ENCODE measurements at places on chromosomes 16 and 17.

DNA sequence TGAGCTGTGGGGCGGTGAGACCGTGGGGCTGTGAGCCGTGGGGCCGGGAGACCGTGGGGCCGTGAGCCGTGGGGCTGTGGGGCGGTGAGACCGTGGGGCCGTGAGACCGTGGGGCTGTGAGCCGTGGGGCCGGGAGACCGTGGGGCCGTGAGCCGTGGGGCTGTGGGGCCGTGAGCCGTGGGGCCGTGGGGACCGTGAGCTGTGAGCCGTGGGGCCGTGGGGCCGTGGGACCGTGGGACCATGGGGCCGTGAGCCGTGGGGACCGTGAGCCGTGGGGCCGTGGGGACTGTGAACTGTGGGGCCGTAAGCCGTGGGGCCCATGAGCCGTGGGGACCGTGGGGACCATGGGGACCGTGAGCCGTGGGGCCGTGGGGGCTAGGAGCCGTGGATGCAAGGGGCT, 24.6 kb upstream of the PVALEF start:
- DNase-seq, result no peak

GRCh38 chr17:79539944-79540705, 70.7 kb downstream of the RBFOX3 start:
- DNase-seq, result no peak

GRCh38 chr17:46056800-46057304, 57.8 kb downstream of the STH start:
- no peak for DNase-seq

DNA sequence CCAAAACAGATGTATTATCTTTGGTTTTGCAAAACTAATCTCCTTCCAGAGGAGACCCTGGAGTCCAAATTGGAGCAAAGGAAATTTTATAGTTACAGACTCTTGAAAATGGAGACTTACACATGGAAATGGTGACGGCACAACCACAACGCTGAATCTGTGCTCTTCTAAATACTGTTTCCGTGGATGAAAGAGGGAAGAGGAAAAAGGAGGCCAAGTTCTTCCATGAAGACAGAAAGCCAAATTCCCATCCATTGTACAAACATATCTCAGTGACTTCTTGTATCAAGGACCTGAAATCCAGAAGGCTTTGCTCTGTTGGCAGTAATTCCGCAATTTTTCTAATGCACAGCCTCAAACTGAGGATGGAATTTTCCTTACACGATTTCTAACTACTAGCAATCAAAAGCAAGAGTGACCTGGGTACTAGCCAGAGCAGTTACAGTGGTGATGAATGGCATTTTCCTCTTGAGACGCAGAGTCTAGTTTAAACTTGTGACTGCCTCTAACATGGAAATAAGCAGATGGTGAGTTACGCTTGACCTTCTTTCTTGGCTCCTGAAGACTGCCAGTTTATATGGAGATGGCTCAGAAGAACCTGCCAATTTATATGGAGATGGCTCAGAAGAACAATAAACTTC, 38.5 kb downstream of the VPS53 start:
- no peak for DNase-seq

DNA sequence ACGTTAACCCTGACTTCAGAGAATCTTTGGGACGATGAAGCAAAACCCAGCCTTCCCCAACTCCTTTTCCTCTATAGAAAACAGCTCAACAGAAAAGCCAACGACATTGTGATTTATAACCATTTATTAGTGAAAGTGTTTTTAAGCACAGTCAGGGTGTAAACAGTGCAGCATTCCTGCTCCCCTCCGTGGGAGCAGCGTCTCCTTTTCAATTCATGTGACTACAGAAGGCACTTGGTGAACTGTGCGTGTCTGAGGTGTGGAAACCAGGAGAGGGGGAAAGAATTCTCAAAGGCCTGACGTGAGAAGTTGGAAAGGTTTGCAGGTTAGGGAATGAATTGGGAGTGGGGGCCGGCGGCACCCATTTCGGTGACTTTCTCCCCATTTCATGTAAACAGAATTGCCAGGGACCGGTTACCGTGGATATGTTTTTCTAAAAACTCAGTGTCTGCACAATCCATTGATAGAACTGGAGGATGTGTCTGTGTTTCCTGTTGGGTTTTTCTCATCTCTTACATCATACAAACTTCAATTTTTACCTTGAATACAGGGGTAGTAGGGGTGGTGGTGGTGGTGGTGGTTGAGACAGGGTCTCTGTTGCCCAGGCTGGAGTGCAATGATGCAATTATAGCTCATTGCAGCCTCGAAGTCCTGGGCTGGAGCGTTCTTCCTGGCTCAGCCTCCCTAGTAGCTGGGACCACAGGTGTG, 53.1 kb downstream of the NDE1 start:
- no peak for DNase-seq

- peak; percentile 66 for DNase-seq
Observed at GRCh38 chr16:2752850-2753732, 653 bp downstream of the SRRM2 start.

- DNase-seq, result no peak
Observed at GRCh38 chr17:77696721-77697460, 261.6 kb upstream of the TNRC6C start.

- DNase-seq, result no peak
Observed at GRCh38 chr17:38575781-38576180, 30.0 kb downstream of the SRCIN1 start.

DNA sequence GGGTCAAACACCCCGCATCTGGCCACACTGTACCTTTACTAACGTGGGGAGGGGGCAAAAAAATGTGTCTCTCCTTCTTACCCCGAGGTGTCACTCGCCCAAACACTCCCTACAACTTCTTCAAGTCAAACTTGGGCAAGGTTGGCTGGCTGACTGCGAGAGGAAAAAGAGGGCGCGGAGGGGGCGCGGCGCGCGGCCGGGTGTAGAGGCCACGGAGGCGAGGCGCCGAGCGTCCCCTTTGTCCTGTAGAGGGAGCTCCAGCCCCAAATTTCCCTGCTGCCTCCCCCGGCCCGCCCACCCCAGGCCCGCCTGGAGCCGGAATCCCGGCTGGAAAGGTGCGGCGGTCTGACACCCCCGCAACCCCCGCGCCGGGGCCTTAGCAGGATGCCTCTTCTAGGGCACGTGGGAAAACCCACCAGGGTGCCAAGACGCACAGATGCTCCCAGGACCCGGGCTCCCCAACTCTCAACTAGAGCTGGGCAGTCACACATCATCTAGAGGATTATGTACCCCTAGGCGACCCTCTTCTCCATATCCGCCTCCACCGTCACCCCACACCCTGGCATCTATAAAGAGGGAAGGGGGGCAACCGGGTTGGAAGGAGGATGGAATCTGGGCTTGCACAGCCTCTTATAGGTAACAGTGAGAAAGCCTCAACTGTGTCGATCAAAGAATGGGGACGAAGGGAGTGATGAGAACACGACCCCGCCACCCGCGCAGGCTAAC, 4.2 kb downstream of the IRX3 start:
- DNase-seq, result no peak

GRCh38 chr16:65314627-65315008, 192.8 kb upstream of the CDH11 start:
- no peak for DNase-seq

- no peak for DNase-seq
Observed at GRCh38 chr17:250487-251300, 69.2 kb upstream of the DOC2B start.

- DNase-seq, result no peak
Observed at GRCh38 chr17:77604301-77604972, 354.1 kb upstream of the TNRC6C start.

DNA sequence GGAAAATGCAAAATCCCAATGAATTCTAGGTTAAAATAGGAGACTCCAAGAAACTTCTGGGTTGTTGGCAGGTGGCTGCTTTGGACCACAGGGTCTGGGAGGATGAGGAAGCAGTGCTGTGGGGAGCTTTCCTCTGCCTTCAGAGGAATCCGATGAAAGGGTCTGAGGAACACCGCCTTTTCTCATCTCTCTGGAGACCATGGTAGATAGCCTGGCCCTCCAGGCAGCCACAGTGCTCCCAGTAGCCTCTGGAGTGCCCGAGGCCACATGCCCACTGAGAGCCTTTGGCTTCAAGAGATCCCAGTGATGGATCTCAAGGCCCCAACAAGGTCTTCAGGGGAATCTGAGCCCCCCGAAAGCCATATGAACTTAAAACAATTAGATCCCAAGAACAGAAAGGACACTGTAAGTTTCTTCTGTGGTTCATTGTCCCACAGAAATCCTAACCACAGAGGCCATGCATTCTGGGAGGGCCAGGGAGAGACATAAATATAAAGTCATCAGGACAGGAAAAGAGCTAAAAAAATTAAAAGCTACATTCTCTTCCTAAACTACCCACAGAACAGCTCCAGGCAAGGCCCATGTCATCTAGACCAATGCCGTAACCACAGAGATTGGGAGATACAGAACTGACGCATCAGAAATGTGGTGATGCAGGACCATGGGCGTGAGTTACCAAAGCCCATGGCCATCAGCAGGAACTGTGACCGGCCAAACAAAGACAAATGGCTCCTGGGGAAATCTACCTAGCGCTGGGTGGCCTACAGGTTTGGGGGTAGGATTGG, 24.3 kb downstream of the TK2 start:
- DNase-seq, result no peak

DNA sequence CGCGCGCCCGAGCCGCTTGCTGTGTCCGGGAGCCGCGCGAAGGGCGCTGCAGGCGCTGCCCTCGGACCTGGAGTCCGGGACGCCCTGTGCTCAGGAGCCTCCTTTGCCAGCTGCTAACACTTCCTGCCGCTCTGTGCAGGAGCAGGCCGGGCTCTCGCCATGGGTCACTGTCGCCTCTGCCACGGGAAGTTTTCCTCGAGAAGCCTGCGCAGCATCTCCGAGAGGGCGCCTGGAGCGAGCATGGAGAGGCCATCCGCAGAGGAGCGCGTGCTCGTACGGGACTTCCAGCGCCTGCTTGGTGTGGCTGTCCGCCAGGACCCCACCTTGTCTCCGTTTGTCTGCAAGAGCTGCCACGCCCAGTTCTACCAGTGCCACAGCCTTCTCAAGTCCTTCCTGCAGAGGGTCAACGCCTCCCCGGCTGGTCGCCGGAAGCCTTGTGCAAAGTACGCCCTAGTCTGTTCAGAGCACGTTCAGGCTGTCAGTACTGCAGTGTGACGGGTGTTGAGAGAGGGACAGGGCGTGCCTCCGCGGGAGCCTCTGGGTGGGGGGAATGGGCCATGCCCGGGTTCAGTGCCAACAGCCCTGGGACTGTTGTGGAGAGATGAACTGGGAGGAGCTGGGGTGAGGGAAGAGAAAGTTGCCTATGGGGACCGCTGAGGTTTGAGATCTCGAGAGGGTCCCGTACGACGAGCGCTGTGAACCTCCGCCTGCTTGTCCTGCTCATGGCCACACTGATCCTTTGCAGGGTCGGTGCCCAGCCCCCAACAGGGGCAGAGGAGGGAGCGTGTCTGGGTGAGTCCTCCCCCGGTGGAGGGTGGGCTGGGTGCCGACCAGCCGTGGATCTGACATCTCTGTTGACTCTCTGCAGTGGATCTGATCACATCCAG, 1.3 kb downstream of the ZNF276 start:
- no peak for DNase-seq

GRCh38 chr16:81283044-81283443, 31.7 kb upstream of the GAN start:
- no peak for DNase-seq

DNA sequence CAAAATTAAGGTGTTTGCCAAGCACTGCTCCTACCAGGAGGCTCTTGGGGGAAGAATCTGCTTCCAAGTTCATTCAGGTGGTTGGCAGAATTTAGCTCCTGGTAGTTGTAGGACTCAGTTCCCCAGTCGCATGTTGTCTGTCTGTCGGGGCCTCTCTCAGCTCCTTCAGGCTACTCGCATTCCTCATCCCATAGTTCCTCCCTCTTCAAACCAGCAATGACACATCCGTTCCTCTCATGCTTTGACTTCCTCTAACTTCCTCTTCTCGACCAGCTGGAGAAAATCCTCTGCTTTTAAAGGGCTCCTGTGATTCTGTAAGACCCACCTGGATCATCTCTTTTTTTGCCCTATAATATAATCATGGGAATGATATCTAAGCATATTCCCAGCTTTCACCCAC, 108.1 kb downstream of the PMP22 start:
- no peak for DNase-seq

DNA sequence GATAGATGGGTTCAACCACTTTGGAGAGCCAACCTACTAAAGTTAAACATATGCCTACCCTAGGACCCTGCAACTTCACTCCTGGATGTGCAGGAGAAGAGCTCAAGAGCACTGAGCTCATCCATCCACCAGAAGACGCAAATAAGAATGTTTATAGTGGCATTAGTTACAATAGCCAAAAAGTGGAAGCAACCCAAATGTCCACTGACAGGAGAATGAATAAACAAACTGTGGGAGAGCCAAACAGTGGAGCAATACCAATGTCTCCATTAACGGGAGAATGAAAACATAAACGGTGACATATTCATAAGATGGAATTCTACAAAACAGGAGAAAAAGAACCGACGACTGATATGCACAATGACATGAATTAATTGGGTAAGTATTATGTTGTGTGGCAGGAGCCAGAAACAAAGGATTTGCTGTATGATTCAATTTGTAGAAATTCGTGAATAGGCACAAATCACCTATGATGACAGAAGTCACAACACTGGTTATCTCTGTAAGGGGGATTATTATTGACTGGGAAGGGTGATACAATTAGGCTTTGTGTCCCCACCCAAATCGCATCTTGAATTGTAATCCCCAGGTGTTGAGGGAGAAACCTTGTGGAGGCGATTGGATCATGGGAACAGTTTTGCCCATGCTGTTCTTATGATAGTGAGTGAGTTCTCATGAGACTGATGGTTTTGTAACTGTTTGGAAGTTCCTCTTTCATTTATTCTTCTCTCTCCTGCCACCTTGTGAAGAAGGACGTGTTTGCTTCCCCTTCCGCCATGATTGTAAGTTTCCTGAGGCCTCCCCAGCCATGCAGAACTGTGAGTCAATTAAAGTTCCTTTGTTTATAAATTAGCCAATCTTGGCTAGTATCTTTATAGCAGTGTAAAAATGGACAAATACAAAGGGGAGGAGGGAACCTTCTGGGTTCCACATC, 57.9 kb upstream of the PLCG2 start:
- no peak for DNase-seq

DNA sequence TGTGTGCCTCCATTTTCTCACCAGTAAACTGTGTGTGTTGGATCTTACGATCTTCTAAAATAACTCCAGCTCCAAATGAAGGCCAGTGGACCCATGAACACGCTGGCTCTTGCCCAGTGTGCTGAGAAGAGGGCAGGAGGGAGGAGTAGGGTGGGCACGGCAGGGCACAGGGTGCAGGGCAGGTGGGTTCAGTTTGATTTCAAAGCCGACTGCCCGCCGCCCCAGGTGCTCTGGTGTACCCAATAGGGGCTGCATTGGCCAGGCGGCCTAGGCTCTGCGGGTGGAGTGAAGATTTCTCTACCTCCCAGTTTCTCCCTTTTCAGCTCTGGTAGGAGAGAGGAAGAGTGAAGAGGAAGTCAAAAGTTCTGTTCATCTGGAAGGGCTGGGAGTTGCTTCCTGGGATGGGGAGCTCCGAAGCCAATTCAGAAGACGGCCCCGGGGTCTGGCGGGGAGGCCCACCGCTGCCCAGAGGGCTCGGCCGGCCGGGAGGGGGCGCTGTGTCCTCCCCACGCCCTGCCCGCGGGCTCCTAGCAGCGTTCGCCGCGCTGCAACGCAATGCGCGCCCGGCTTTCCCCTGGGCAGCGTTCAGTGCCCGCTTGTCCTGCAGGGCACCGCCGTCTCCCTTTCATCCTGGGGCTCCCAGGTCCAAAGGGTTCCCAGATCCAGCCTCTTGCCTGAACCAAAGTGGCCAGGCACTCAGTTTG, 1.1 kb upstream of the CRHR1 start:
- peak; percentile 46 for DNase-seq

GRCh38 chr17:65515959-65516948, 45.2 kb downstream of the AXIN2 start:
- DNase-seq, result no peak
